K562 (cell line): ENCODE measurements at places on chromosomes 11 and 22. TPM values are rescaled to one million over a fixed set of nuclear protein-coding genes. Genes with fewer than 3 reads are reported as not detected.

GRCh38 chr11:71473793-71474080 lies 20.7 kb downstream of the NADSYN1 start:
- peaks cover 50% of the 10 kb centered on the region; the same call in 2 of the 3 replicates for H3K36me3 ChIP-seq
- no peaks in the 10 kb centered on the region for H3K4me1 ChIP-seq
- no peak overlapping the region for H3K27ac ChIP-seq
- no peak for DNase-seq
- no peak overlapping the region for H3K4me3 ChIP-seq
- H3K27me3 ChIP-seq, result no peaks in the 10 kb centered on the region

The PHOX2A gene
- not detected in 2 replicates for polyA plus RNA-seq

DNA sequence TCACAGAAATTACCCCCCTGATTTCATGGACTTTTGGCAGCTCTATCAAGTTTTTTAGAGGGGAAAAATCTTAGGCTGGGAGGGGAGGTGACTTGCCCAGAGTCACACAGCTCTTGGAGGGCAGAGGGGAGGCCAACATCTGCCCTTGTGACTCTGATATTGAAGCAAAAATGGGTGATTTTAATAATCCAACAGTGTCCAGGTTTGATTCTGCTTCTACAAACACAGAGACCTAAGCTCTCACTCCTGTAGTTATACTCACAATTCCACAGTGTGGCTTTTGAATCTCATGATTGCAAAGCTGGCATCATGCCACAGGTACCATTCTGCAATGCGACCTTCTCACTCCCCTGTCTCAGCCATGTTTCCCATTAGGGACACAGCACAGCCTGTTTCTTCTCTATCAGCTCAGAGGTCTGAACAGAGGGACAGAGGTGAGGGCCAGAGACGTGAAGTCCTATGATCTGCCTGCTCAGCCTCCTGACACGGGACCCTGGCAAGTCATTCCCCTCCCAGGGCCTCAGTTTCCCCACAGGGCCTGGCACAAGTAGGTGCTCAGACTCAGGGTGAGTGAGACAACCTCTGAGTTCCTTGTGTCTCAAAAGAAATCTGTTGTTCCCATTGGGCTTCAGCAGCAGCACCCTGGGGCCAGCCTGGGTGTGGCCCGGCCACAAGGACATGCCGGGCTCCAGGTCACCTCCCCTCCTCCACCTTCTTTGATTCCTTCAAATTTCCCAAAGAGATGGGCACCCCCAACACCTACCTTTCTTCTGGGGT lies 766 bp downstream of the APOL2 start:
- H3K27ac ChIP-seq, result peak overlapping the region; percentile 87
- H3K4me3 ChIP-seq, result peak overlapping the region; percentile 59
- peaks cover 6% of the 10 kb centered on the region for H3K4me1 ChIP-seq
- DNase-seq, result peak; percentile 44

- no peak for DNase-seq
- no peak overlapping the region for H3K4me3 ChIP-seq
- H3K27ac ChIP-seq, result no peak overlapping the region
- H3K27me3 ChIP-seq, result peaks cover 7% of the 10 kb centered on the region; the same call in 2 of the 3 replicates
- H3K4me1 ChIP-seq, result no peaks in the 10 kb centered on the region
These were observed 12.1 kb downstream of the P2RY2 start for GRCh38 chr11:73229896-73230875.

The IL18 gene
- polyA plus RNA-seq, result 7.4 and 8.9 TPM in 2 replicates

- DNase-seq, result peak; percentile 65
- H3K4me3 ChIP-seq, result no peak overlapping the region
- no peaks in the 10 kb centered on the region for H3K27me3 ChIP-seq
These were observed 12.6 kb upstream of the APLNR start for GRCh38 chr11:57249384-57250319.

GRCh38 chr22:33321466-33321865 lies 263.3 kb upstream of the SYN3 start:
- no peak for DNase-seq
- H3K27me3 ChIP-seq, result no peaks in the 10 kb centered on the region
- H3K27ac ChIP-seq, result no peak overlapping the region
- no peak overlapping the region for H3K4me3 ChIP-seq
- H3K4me1 ChIP-seq, result no peaks in the 10 kb centered on the region

The TMEM132A gene
- polyA plus RNA-seq, result 0.93 and 1.1 TPM in 2 replicates

- no peak for DNase-seq
- H3K27me3 ChIP-seq, result peaks cover 15% of the 10 kb centered on the region; the same call in 2 of the 3 replicates
- H3K27ac ChIP-seq, result no peak overlapping the region
These were observed 149.1 kb downstream of the DSCAML1 start for GRCh38 chr11:117647872-117648271.

GRCh38 chr11:63915961-63916836 lies 765 bp downstream of the RCOR2 start:
- H3K27ac ChIP-seq, result no peak overlapping the region
- peak overlapping the region; percentile 48 for H3K4me3 ChIP-seq
- H3K4me1 ChIP-seq, result peaks cover 67% of the 10 kb centered on the region

The SCGB1D1 gene
- not detected in 2 replicates for polyA plus RNA-seq

The TMPRSS4 gene
- 6.2 and 11.5 TPM in 2 replicates for polyA plus RNA-seq

DNA sequence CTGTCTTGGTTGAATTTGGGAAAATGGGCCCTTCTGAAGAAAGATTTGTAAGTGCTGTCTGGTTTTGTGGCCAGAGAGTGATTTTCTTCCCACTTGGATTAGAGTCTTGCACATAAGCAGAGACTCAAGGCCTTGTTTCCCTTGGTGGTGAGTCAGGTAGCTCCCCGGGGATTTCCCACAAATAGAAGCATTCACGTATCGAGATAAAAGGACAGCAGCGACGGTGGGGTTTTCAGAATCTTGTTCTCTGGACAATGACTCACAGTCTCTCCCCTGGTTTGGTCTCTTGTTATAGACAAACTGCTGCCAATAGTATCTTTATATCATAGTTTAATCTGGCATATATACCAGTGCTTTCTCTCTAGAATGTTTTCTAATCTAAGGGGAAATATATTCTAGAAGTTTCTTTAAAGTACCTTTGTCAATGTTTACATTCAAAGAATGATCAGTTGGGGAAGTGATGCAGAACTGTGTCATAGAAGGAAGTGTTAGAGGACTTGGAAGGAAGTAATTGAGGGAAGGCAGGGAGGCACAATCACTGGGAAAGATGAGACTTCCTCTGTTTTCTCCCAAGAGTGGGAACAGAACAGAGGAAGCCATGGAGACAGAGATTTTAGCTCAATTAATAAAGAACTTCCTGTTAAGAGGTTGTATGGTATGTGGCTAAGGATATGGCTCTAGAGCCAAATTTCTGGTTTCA lies 18.1 kb downstream of the POLA2 start:
- no peak overlapping the region for H3K27ac ChIP-seq
- no peaks in the 10 kb centered on the region for H3K4me1 ChIP-seq
- DNase-seq, result no peak
- no peaks in the 10 kb centered on the region for H3K27me3 ChIP-seq

The TSG101 gene
- polyA plus RNA-seq, result 71.5 and 79.6 TPM in 2 replicates

The SESN3 gene
- 0.78 and 0.81 TPM in 2 replicates for polyA plus RNA-seq

DNA sequence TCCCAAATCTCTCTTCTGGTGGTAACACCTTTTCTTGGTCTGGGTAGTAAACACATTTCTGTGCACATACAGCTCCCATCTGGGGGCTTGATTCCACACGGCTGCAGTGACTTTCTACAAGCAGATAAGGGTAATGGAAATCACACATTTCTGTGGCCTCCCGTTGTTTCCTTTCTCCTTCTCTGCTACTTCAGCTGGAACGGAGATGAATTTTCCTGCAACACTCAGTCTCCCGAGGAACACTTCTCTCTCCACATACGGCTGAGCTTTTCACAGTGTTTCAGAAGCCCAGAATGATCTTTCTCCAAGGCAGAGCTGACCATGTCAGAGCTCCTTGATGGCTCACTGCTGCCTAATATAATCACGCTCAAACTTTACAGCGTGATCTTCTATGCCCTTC lies 364.3 kb upstream of the NARS2 start:
- H3K27ac ChIP-seq, result no peak overlapping the region
- H3K36me3 ChIP-seq, result no peaks in the 10 kb centered on the region
- H3K4me1 ChIP-seq, result no peaks in the 10 kb centered on the region; the same call in 1 of the 2 replicates
- no peak overlapping the region for H3K4me3 ChIP-seq
- 0 out of 3 replicates have a peak, but pooled peaks cover 3% of the 10 kb centered on the region for H3K27me3 ChIP-seq

DNA sequence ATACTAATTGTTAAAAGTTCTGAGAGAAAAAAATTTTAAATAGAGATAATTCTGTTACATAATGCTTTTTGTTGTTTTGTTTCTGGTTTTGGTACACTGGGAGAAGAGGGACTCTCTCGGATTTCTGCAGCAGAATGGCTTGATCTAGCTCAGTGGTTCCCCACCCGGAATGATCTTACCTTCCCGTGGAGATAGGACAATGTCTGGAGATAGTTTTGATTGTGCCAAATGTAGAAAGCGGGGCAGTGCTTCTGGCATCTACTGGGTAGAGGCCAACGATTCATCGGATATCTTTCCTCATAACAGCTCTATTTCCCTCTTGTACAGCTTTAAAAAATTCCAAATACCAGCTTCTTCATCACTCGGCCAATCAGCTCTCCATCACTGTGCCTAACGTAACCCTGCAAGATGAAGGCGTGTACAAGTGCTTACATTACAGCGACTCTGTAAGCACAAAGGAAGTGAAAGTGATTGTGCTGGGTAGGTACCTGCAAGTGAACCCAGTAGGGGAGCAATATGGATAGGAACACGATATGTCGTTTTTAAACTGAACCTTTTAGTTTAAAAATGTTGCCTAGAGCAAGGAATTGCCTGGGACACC lies 13.2 kb downstream of the CRTAM start:
- H3K4me3 ChIP-seq, result no peak overlapping the region
- H3K27ac ChIP-seq, result no peak overlapping the region
- H3K27me3 ChIP-seq, result no peaks in the 10 kb centered on the region

- no peak overlapping the region; the same call in 2 of the 3 replicates for H3K27ac ChIP-seq
- no peak for DNase-seq
- H3K4me3 ChIP-seq, result peak overlapping the region; percentile 86
- H3K36me3 ChIP-seq, result no peaks in the 10 kb centered on the region
These were observed 1.2 kb downstream of the MRTFA start for GRCh38 chr22:40635043-40635939.

DNA sequence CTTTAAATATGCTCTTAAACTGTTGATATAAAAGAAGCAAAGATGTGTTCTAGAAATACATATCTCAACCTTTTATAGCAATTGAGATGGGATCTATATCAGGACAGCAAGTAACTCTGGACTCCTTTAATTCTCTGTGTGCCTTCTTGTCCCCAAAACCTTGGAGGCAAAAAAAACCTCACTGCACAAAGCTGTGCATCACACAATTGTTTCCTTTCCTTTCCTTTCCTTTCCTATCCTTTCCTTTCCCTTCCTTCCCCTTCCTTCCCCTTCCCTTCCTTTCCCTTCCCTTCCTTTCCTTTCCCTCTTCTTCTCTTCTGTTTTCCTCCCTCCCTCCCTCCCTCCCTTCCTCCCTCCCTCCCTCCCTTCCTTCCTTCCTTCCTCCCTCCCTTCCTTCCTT lies 9.5 kb upstream of the TTC12 start:
- H3K4me1 ChIP-seq, result no peaks in the 10 kb centered on the region
- peaks cover 5% of the 10 kb centered on the region; the same call in 2 of the 3 replicates for H3K27me3 ChIP-seq
- no peaks in the 10 kb centered on the region for H3K36me3 ChIP-seq
- H3K27ac ChIP-seq, result no peak overlapping the region
- DNase-seq, result no peak

The OR52A1 gene
- not detected in 2 replicates for polyA plus RNA-seq

DNA sequence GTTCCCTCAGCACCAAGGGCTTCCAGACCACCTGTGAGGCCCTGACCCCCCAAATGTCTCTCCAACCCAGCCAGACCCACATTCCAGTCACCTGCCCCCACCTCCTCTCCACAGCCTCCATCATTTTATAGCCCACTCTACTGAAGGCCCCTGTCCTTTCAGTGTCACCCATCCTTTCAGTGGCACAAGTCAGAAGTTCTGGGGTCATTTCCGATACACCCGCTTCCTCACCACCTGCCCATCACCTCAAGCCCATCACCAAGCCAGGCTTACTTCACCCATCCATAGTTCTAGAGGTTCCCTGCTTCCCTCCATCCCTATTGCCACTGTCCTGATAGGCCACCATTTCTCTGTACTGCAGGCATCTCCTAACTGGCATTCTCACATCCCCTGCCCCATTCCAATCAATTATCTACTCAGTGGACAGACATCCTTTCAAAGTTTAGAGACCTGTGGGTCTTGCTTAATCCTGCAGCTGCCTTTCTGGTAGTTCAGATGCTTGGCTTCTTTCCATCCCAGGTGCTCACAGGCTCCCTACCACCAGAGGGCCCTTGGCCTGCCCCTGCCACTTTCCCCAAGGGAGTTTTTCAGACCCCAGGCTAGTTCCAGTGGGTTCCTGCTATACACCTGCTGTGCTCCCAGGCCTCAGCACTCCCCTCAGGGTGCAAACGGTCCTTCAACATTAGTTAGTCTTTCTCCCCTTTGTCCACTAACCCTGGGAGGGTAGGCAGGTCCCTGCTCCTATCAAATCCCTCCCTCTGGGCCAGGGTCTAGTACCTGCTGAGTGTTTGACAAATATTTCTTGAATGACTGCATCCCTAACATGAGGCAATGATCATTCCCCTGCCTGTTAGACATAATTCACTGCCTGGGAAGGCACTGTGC lies 7.6 kb downstream of the KCNQ1OT1 start:
- no peaks in the 10 kb centered on the region for H3K27me3 ChIP-seq
- peak; percentile 34 for DNase-seq
- H3K4me3 ChIP-seq, result no peak overlapping the region

The OR1S2 gene
- not detected in 2 replicates for polyA plus RNA-seq

- no peak overlapping the region for H3K27ac ChIP-seq
- H3K4me3 ChIP-seq, result no peak overlapping the region
- peaks cover 18% of the 10 kb centered on the region for H3K4me1 ChIP-seq
These were observed 30.5 kb downstream of the TMPRSS5 start for GRCh38 chr11:113675565-113675964.

DNA sequence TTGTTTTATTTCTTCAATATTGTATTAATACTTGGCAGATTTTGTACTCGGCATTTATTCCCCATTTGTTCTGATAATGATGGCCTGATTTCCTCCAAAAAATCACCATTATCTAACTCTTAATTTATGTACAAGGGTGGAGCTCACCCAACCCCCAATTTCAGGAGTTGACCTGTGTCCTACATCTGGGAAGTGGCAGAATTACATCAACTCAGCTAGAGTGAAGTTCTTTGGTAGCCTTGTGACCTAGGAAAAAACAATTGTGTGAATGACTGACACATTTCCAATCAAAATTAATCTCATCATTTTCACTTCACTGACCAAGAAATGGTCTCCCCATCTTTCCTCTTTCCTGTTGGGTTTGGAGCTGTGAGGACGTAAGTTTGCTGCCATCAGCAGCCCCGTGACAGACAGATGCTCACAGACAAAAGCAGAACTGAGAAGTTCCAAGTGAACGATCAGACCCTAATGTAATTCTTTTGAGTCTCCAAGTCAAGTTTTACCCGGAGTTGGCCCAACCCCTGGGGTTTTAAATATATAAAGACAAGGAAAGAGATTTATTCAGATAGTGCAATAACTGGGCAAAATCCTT lies 16.6 kb upstream of the MS4A6E start:
- H3K4me1 ChIP-seq, result no peaks in the 10 kb centered on the region
- H3K36me3 ChIP-seq, result no peaks in the 10 kb centered on the region
- no peaks in the 10 kb centered on the region for H3K27me3 ChIP-seq
- no peak for DNase-seq
- H3K4me3 ChIP-seq, result no peak overlapping the region
